ENCODE measurements at places on chromosomes 13 and 19.

DNA sequence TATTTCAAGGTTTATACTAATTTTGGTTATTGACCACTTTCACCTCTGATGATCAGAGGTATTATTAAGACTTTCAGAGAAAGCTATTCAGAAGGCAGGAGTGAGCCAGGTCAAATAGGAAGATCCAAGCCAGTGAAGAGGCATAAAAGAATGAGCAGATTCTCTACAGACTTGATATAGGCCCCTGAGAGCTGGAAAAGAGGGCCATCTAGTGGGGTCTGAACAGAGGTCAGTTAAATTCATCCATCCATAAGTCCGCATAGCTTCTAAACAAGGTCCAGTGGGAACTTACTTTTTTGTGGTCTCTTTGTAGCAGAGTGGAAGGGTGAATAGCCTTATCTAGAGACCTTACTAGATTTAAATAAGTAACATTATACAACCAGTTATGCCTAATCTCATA lies 126.6 kb upstream of the UFM1 start:
- no peak for DNase-seq

DNA sequence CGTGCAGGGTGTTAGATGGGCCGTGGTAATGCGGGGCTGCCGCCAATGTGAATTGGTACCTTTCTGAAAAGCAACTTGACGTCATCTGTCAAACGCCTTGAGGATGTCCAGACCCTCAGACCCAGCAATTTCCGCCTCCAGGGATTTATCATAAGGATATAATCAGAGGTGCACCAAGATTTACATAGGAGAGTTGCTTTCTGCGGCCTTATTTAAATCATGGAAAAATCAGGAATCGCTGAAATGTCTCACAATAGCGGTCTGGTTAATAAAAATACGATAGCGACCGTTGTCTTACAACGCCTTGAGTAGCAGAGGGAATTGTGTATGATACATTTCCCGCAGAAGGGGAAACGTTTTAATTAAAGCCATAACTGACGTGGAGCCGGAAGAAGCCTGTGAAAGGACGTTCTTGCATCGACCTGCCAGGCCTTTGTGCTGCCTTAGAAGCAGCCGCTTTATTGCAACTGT lies 32.3 kb upstream of the NDUFS7 start:
- no peak for DNase-seq

- no peak for DNase-seq
Measured at GRCh38 chr19:2973229-2973628, 4.1 kb upstream of the TLE6 start.

DNA sequence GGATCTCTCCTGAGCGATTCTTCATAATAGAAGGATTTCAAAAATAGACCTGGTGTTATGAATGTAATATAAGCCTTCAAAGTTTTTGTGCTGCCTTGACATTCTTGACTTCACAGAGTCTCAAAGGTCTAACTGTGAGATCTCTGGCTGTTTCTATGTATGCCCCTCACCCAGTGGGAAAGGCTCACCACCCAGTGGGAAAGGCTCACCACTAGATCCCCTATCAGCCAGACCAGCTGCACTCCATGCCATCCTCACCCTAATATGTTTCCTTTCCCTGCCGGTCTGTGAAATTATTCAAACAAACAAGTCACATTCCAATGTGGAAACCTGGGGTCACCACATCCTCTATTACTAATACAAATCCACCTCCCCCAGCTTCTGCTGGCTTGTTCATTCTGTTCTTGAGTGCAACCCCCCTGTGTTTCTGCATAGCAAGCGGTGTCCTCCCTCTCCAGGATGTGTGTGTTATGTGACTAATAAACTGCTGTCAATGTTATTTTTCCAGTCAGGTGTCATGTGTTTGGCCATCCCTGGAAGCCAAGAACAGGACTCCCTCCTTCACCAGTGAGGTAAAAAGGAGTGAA lies 13.8 kb upstream of the SLITRK1 start:
- DNase-seq: no peak

GRCh38 chr13:26699197-26699490 lies 61.4 kb downstream of the GPR12 start:
- DNase-seq: no peak

- DNase-seq: no peak
Measured at GRCh38 chr13:38419312-38419873, 69.7 kb downstream of the UFM1 start.
